ENCODE measurements at places on chromosomes 5 and 9.

DNA sequence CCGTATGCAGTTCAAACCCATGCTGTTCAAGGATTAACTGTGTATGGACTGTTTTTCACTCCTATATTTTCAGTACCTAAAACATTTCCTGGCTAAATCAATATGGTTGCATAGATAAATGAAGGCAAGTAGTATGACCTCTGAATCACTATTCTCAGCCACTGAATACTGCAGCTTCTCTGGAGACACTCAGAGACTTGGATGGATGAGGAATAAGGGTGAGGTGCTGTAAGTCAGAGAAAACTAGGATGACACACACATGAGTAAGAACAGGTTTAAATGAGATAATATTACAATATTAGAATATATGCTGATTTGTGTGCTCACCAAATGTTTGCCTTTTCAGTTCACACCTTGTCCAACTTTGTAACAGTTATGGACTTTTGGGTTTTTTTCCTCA lies 26.0 kb upstream of the ANXA1 start:
- no peak for DNase-seq

DNA sequence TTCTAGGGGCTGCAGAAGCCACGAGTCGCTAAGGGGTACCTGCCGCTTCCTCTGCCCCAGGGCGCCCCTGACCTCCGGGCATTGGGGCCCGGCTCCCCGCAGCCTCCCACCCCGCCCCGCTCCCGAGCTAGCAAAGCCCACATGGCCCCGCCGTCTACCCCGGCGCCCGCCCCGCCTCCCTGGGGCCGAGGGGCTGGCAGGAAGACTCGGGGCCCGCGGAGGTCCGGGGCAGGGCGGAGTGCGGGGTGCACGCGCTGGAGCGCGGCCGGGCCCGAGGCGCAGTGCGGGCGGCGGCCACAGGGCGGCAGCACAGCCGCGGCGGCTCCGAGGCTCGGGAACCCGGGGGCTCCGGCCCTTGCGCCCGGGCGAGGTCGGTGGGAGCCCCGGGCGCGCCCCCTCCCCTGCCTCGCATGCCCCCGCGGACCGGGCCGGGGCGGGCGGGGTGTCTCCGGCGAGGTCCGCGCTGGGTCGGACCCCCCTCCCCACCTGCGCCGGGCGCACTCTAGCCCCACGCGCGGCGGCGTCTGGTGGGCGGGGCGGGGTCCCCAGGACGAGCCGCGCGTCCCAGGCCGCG lies 6.7 kb downstream of the NRARP start:
- no peak for DNase-seq

DNA sequence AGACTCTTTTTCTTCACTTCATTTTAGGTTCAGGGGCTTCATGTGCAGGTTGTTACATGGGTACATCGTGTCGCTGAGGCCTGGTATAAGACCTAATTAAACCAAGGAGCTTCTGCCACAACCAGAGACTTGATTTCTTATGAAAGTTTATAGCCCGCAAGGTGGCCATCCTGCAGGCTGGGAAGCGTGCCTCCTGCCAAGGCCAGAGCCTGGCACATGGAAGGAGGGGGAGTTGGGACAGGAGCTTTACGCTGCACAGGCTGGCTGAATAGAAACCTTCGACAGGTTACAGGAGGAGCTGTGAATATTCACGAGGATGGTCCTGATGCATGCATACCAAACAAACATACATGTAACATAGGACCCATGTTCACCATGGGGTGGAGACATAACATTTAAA lies 50.1 kb upstream of the SIMC1 start:
- no peak for DNase-seq

GRCh38 chr5:24135536-24135935 lies 509.2 kb downstream of the CDH10 start:
- DNase-seq, result no peak

DNA sequence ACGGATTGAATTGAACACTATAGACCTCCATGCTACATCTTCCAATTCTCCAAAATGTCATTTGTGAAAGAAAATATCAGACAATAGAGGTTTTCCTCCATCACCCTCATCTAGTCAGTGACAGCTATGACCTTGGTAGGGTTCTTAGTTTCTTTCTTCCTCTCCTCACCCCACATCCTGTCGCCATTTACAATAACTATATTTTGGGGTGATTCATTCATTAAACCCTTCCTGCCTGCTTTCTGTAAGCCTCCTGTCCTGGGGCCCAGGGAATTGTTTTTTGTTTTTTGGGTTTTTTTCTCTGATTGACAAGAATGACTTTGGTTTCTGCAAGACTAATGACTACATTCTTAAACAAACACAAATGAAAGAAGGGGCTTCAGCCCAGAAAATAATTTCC lies 82.6 kb downstream of the PRELID2 start:
- no peak for DNase-seq

- DNase-seq, result peak; percentile 13
These were observed 97.4 kb downstream of the OSTF1 start for GRCh38 chr9:75185585-75186170.

DNA sequence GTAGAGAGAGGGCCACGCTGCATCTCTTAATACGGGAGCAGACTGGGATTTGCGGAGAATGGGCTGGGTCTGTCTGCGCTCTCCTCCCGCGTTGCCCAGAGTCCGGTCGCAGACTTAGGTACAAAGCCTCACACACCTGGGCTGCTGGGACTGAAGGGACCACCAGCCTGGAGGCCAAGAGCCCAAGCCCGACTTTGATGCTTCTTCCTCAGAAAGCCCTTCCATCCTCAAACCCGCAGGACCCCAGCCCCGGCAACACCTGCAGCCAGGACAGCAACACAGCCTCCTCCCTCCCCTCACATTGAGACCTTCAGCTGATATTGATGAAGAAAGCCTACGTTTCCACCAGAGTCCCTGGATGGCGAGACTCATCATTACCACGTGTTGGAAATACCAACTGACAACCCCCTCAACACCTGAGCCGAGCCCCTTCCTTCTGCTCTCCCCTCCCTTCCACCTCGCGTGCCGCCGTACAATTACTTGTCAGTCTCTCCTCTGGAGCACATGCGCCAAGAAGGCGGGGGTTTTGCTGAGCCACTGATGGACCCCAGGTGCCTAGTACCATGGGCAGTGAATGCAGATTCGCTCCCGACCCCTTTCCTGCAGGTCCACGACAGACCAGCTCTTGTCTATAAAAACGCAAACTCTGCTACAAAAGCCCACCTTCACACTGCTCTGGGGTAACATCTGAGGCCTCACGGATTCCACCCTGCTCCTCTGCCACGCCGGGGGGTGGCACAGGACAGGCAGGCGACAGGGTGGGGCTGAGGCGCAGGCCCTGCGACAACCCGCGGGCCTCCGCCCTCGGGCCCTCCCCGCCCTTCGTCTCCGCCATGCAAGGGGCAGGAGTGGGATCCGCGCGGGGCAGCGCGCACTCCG lies 841 bp downstream of the ASB6 start:
- DNase-seq, result no peak

All from hippocampal formation (tissue), 2 donors.